ENCODE measurements at places on chromosomes 5 and 9.
A peak's percentile ranks its signal among the peaks of the same experiment; 100 is the strongest.

- peak; percentile 90 for ATAC-seq
Observed at GRCh38 chr5:171494452-171495121, 75.1 kb downstream of the FGF18 start.

- peak; percentile 53 for ATAC-seq
Observed at GRCh38 chr5:38423276-38424147, 132.9 kb downstream of the LIFR start.

DNA sequence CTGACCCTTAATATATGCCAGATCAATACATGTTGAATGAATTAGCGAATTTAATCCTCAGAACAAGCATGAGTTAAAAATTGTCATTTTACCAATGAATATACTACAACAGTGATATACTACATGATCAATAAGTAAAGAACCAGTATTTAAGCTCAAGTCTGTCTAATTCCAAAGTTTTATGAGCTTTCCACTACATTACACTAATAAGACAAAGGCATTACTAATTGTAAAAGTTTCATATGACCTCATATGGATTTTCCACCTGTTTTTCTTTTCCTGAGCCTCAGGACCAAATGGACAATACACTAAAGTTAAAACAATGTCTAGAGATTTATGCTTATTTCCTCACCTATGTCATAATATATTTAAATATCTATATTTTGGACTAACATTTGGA lies 80.8 kb downstream of the OXCT1 start:
- no peak for ATAC-seq

GRCh38 chr9:124146031-124146561 lies 111.7 kb upstream of the NEK6 start:
- no peak for ATAC-seq

- no peak for ATAC-seq
Observed at GRCh38 chr5:118888556-118888955, 99.8 kb downstream of the DTWD2 start.

- ATAC-seq = peak; percentile 6
Observed at GRCh38 chr9:134293031-134293521, 33.2 kb upstream of the RXRA start.

DNA sequence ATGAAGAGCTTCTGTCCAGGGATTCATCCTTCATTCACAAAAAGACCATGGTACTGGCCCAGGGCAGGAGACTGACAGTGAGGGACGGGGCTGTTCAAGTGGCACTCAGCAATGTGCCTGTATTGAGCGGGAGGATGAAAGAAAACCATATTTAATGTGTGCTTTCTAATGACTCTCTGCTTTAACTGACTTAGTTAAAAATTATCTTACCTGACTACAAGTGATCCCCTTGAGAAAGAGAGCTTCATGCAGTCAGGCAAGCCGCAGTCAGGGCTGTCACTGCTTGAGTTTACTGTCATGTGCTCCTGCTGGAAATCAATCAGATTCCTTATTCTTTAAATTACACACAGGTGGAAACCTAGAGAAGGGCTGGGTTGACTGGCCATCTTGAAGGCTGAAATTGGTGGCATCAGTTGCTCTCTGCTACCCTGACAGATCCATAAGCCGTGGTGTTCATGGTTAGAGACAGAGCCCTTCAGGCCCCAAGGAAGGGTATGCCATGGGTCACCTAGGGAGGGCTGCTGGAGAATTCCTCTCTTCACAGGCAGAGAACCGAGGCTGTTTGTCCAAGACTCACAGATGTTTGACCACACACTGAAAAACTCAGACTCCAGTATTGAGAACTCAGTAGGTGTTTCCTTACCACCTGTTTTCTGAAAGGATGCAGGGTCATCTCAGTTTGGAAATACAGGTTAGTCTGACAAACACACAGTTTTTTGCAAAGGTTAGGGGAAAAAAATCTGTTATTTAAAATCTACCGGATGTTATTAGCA lies 70.9 kb downstream of the TRIO start:
- no peak for ATAC-seq

DNA sequence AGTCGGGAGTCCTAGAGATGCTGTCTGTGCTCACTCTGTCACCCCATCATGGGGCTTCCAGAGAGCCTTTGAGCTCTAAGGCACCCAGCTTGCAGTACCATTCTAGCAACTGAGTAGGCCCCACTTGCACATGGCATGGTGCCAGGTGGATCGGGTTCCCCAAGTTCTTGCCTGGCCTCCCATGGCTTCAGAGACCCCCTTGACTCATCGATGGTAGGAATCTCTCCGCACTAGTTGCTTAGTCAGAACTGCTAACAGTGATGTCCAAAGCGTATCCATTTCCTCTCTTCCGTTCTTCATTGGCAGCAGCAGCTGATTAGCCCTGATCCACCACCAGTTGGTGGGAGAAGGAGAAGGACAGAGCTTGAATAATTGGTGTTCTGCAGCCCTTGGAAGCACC lies 70.3 kb upstream of the RARS1 start:
- ATAC-seq = no peak

DNA sequence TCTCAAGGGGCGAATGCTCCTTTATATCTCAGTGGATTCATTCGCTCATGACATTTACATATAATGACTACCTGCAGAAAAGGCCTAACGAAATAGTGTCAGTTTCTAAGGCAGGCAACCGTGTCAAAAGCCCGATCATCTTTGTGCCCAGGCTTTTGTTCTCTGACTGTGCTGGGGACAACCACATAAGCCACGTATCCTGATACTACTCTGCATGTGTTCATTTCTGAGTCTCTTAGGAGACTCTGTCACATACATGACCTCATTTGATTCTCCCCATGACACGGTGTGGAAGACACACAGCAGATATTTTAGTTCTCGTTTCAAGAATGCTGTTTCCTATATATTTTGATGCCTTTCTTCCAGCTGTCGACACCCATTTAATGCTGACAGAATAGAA lies 598.5 kb downstream of the BNC2 start:
- no peak for ATAC-seq

- peak; percentile 62 for ATAC-seq
Observed at GRCh38 chr5:169702693-169703481, 65.8 kb downstream of the DOCK2 start.

- ATAC-seq = no peak
Observed at GRCh38 chr9:84583866-84584265, 85.7 kb upstream of the NTRK2 start.

DNA sequence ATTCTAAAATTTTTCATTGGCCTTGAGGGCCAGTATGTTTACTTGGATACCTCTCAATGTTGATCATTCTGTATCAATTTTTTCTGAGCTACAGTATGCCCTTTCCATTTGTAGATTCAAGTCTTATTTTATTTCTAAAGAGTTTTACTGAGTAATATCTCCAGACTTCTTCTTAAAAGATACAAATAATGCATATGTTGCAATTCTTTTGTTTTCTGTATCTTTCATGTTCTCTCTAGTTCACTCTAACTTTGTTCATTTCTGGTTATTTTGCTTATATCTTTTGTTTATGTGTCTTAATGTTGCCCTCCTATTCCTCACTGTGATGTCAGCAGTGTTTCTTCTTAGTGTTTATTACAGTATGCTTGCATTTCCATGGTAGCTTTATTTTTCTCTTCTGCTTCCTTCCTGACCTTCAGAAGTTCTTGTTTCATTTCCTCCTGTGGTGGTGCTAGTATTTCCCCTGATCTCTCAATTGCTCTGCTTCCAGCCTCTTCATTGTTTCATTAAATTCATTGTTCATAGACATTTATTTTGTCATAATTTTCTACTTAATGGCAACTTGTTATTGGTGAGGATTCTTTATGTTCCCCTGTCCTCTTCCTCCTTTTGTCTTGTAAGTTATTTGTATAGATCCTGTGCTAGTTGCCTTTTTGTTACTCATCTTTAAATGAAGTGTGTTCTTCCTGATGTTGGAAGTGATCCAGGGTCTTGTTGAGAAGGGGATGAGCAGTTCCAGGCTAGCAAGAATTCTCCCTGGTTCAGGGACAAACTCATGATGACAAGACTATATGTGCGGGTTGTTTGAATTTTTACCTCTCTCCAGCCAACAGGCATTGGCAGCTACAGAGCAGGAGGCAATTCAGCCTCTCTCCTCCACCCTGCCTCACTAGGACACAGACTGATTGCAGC lies 160.8 kb downstream of the DEPDC1B start:
- ATAC-seq = no peak

DNA sequence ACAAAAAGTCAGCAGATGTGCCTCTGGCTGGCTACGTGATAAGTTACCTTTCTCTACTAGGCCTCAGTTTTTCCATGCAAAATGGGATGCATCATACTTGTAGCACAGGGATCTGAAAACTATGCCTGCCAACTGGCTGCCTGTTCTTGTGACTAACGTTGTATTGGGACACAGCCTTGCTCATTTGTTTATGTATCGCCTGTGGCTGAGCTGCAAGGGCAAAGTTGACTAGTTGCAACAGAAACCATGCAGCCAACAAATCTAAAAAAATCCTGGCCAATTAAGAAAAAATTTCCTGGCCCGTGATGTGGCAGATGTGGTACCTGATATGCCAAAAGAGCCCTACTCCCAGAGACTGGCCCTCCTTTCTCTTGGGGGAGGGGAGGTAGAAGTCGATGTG lies 131.3 kb downstream of the SEC61B start:
- no peak for ATAC-seq

DNA sequence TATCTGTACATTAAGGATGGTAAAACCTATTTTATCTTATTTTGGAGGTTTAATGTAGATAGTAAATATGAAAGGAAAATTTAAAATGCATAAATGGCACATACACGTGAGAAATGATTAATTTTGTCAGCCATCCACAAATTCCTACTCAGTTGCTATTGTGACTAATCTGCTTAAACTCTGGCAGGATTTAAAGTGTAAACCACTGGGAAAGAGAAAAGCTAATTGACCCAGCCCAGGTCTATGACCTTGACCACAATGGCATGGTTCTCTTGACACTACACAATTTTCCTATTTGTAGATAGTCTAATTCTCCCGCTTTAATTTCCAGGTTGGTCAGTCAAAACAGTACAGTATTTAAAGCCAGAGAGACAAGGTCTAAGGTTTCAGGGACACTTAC lies 459.0 kb upstream of the KLF4 start:
- ATAC-seq = no peak

DNA sequence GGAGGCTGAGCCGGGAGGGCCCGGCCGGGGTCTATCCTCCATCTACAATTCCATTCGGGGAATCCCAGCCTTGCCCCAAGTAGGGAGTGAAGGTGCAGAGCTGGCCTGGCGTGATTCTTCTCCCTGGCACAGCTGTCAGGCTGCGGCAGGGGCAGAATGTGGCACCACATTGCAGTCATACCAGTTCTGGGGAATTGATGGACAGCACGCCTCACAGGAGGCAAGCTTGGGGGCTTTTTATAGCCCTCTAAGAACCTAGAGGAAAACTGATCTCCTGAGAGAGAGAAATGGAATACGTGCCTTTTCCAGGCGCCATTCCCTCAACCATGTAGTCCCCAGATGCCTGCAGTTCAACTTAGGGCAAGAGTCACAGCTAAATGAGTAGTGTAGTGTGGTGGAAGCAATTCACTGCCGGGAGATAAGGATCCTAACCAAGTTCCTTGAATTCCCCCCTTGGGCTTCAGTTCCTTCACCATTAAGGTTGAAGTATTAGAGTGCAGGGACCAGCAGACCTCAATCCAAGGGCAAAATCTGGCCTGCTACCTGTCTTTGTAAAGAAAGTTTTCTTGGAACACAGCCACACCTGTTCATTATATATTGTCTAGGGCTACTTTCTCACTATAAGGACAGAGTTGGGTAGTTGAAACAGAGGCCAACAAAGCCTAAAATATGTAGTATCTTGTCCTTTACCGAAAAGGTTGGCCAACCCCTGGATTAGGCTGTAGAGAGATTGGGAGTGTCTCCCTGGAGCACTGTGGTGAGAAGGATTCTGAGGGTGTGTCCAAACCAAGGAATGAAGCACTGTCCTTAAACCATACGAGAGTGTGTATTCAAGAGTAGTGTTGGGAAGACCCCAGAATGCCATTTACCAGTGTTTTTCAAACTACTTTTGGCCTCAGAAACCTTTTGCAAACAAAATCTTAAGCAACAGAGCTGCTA lies 10.6 kb downstream of the AFAP1L1 start:
- ATAC-seq = no peak

GRCh38 chr5:142281966-142282365 lies 42.9 kb downstream of the SPRY4 start:
- no peak for ATAC-seq

- ATAC-seq = peak; percentile 18
Observed at GRCh38 chr9:136182420-136182787, 22.5 kb downstream of the LHX3 start.

GRCh38 chr9:91680106-91680505 lies 256.5 kb upstream of the NFIL3 start:
- ATAC-seq = no peak

GRCh38 chr9:88013035-88013434 lies 38.7 kb upstream of the CDK20 start:
- ATAC-seq = peak; percentile 82

GRCh38 chr9:100473276-100474081 lies 530 bp downstream of the TMEFF1 start:
- peak; percentile 64 for ATAC-seq

DNA sequence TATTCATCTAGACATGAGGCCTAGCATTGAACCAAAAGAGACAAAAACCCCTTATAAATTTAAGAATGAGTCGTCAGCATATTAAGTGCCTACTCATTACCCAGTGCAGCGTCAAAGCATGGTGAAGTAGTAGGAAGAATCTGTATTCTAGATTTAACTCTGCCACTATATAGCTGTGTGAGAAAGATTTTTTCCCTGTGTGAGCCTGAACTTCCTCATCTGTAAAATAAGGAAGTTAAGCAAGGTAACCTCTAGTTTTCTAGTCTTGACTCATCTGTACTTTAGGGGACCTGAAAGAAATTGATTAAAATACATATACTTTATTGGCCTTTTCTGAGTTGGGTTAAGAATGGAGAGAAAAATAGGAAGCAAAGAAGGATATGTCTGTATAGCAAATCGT lies 82.1 kb upstream of the RUSC2 start:
- no peak for ATAC-seq

All from motor neuron (in vitro differentiated cells).